Caki2 (cell line): ENCODE measurements at places on chromosomes 7 and 10. TPM values are rescaled to one million over a fixed set of nuclear protein-coding genes. Genes with fewer than 3 reads are reported as not detected.

Gene CRTAC1
- not detected in 2 replicates for total RNA-seq

DNA sequence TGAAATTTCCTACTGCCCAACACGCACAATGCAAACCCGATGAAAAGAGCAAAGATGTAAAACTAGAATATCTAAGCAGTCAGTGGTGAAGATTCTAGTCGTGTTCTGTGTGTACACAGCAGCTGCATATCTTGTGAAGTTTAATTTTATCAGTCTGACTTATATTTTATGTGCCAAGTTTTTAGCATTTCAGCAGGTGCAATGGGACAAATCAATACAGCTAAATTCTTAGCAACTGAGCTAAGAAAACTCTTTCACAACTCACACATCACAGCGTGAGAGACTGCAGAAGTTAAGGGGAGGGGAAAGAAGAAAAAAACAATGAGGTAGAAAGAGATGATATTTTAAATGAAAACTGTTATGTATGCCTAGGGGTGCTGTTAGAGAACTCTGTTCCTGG, 164.9 kb upstream of the NEBL start:
- DNase-seq: no peak

Gene MASTL
- total RNA-seq: 16.2 and 34.5 TPM in 2 replicates

DNA sequence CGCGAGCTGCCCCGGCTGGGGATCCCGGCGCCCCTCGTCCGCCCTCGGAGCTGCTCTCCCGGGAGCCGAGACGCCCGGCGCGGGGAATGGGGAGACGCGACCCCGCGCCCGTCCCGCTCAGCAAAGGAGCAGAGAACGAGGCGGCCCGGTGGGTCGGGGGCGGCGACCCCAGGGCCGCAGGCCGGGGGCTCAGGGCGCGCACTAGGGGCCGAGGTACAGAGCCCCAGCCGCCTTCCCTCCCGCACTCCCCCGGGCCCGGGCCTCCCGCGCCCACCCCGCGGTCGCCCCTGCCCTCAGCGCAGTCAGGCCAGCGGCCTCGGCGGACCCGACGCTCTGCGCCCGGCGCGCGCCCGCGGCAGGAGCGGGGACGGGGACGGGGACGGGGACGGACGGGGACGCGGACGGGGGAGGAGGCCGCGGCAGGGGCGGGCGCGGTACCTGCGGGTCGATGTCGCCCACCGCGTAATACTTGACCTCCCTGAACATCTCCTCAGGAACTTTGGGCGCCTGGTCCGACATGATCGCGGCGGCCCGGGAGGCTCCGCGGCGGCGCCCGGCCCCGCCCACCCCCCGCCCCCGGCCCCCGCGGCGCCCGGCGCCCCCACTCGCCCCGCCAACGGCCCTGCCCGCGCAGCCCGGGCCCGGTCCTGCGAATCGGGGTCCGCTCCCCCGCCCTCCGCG, 373 bp downstream of the PAXIP1 start:
- peak; percentile 22 for DNase-seq

DNA sequence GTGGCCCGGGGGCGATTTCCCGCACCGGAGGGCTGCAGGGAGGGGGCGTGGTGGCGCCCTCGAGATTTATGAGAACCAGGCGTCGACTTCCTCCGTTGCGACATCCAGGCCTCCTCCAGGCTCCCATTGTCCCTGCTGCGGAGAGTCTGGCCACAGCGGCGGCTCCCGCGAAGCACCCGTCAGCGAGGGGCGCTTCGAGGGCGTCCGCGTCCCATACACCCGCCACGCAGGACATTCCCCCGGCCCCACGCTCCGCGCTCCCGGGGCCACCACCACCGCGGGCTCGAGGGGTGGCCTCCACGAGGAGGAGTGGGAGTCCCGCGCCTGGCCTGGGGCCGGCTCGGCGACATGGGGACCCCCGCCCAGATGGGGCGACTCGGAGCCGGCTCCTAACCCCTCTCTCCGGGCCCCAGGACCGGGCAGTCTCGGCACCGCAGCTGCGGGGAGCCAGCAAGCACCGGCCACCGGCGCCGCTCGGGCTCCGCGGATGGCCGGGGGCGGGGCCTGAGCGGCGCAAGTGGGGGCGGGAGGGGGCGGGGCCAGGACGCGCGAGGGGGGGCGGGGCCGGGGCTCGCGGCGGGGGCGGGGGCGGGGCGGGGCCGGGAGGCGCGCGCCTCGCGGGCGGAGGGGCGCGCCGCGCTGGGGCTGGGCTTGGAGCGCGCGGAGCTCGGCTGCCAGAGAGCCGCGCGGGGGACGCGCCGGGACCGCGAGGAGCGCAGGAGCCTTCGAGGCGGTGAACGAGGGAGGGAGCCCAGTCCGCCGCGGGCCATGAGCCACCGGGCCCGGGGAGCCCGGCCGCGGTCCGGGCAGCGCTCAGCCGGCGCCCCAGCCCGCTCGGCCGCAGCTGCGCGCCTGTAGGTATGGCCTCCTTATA, at the start of gene SH2B2:
Gene SH2B2, plus strand, starts transcription at position 632 of the 874 bp plus-strand sequence. CDS start 13,683 bp downstream, outside the sequence.
- peak; percentile 60 for DNase-seq

GRCh38 chr7:137935884-137936508, 65.9 kb downstream of the CREB3L2 start:
- DNase-seq: no peak

DNA sequence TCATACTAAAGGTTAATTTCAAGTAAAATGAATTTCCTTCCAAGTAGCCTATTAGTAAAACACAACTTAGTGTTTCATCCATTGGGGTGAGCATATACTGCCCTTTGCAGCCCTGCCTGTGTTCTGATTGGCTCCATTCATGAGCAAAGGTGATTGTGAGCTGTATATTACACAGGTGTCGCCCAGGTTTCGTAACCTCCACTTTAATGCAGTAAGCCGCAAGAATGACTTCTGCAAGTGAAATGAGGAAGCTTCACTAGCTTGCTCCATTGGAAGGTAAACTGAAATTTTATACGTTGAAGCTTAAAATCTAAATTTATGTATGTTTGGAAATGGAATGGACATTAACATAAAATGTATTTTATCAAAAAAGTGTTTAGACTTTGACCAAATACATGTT, 24.4 kb downstream of the MTURN start:
- no peak for DNase-seq

DNA sequence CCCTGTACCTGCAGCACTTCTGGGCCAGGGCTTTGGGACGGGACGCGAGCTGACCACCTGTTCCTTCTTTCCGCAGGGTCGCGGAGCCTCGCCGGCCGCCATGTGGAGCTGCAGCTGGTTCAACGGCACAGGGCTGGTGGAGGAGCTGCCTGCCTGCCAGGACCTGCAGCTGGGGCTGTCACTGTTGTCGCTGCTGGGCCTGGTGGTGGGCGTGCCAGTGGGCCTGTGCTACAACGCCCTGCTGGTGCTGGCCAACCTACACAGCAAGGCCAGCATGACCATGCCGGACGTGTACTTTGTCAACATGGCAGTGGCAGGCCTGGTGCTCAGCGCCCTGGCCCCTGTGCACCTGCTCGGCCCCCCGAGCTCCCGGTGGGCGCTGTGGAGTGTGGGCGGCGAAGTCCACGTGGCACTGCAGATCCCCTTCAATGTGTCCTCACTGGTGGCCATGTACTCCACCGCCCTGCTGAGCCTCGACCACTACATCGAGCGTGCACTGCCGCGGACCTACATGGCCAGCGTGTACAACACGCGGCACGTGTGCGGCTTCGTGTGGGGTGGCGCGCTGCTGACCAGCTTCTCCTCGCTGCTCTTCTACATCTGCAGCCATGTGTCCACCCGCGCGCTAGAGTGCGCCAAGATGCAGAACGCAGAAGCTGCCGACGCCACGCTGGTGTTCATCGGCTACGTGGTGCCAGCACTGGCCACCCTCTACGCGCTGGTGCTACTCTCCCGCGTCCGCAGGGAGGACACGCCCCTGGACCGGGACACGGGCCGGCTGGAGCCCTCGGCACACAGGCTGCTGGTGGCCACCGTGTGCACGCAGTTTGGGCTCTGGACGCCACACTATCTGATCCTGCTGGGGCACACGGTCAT, 13.3 kb downstream of the GPR146 start:
- no peak for DNase-seq

- DNase-seq: peak; percentile 47
Measured at GRCh38 chr7:105097619-105098018, 83.6 kb downstream of the KMT2E start.

DNA sequence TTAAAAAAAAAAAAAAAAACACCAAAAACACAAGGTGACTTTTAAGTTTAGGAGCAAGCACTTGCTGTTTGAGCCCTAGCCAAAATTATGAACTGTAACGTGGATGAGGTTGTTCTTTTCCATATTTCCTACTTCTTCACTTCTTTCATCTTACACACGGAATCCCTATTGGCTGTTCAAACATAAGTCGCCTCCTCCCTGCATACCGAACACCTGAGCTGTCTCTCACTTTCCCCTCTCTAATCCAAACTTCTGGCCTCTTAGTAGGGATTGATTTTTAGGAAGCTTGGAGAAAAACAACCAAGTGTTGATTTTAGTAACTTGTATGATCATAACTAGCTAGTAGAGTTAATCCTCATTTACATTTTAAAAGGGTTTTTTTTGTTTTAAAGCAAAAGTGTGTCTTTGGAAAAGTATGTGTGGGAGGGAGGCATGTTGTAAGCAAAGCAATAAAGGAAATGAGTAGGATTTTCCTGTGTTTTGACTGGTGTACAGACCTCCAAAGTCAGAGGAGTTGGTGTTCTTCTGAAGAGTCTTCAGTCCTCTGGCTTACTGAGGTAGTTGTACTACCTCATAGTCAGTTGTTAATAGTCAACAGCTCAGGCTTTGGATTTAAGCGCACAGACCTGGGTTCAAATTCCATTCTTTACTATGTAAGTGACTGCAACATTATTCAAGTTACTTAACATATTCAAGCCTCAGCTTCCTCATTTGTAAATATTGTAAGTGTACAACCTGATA, 39.3 kb downstream of the RABGEF1 start:
- no peak for DNase-seq

DNA sequence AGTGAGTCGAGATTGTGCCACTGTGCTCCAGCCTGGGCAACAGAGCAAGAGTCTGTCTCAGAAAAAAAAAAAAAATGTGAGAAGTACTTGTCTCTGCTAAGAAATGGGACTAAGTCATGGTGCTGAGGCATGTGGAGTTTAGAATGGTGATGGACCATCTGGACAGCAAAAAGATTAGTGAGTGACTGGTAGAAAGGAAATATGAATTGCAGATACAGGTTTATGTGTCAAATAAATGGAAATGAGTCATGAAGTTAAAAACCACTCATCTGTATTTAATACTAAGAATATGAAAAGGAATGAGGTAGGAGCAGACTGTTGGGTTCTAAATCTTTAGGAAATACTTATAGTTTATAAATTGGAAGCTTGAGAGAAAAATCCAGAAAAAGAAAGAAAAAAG, 625.7 kb upstream of the ANKRD30A start:
- DNase-seq: no peak

DNA sequence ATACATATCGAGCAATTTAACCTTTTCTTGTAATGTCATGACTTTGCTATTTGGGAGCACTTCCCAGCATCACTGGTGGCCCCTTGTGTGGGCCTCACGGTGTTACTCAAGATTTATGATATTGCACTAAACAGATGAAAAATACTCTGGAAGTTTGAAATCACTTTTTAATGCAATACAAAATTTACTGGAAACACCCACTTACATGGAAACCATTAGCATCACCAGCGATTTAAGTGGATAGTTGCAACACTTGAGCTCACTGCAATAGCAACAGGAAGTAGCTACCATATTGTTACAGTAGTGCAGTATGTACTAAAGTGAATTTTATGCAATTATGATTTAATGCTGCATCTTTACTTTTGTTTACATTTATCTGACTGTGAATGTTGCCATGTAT, 184.4 kb downstream of the MDFIC start:
- DNase-seq: no peak

Gene RBP3
- total RNA-seq: not detected in 2 replicates

GRCh38 chr7:108454674-108455550, 1.3 kb downstream of the NRCAM start:
- DNase-seq: peak; percentile 58

- no peak for DNase-seq
Measured at GRCh38 chr10:133309720-133310398, 1.1 kb downstream of the ZNF511 start.

Gene ACTR3C
- total RNA-seq: 3.7 and 23.0 TPM in 2 replicates
